ENCODE measurements at places on chromosomes 4 and X. TPM values are rescaled to one million over a fixed set of nuclear protein-coding genes. Genes with fewer than 3 reads are reported as not detected.

DNA sequence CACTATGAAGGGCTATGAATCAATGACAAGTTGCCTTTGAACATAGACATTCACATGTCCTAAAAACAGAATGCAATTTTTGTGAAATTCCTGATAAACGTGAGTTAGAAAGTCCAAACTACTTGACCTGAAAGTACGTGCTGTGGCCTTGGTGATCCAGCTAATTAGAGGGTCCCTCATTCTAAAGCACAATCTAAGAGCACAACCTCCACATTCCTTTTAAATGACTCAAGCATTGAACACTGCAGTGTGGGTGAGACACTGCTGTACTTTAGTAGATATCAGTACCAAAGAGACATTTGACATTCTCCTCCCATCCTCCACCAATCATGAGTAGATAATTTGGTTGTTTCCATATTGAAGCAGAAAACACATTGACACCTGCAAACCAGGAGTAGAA is 73.5 kb downstream of the FAM47B start:
- no peaks in the 10 kb centered on the region for H3K4me1 ChIP-seq
- H3K4me3 ChIP-seq = no peak overlapping the region
- DNase-seq = no peak
- H3K27ac ChIP-seq = no peak overlapping the region
- no peaks in the 10 kb centered on the region for H3K36me3 ChIP-seq

GRCh38 chr4:138728566-138728965 is 287.0 kb upstream of the NOCT start:
- H3K36me3 ChIP-seq = no peaks in the 10 kb centered on the region
- no peaks in the 10 kb centered on the region for H3K4me1 ChIP-seq

DNA sequence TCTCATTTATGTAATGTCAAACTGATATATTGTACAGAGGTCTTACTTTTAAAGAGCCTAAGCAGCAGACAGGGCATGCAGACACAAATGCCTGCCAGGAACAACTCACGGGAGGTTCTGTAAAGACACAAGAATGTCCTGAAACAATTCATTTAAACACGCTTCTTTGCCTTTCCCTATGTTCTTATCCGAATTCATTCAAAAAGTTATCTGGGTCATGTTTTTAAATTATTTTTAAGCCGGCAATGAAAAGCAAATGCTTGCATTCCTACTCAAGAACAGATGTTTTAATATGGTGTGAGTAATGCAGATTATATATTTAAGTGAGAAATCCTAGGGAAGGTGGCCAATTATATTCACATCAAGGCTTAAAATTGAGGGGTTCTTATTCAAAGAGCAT is 192.6 kb downstream of the PDGFC start:
- DNase-seq = no peak
- H3K27ac ChIP-seq = no peak overlapping the region
- H3K36me3 ChIP-seq = no peaks in the 10 kb centered on the region
- no peaks in the 10 kb centered on the region for H3K4me1 ChIP-seq
- no peaks in the 10 kb centered on the region for H3K27me3 ChIP-seq

Gene HMGN5
- total RNA-seq = 2.7 TPM

DNA sequence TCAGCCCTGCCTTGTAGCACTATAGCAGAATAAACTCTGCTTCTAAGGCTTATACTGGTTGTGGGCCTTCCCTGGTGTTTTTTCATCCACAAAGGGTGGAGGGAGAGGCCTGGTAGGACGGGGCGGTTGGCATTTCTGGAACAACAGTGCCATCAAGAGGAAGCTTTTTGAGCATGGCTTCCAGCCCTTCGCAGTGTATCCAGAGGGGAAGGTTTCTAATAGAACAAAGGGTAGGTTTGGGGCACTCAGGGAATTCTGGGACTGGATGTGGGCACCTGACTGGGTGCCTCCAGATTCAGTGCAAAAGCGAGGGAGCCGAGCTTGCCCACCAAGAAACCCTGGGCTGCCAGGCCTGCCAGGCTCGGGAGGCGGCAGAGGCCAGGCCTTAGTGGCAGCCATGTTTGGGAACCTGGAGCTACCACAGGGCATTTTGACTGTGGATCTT is 229.6 kb upstream of the AGTR2 start:
- no peaks in the 10 kb centered on the region for H3K4me1 ChIP-seq
- no peak overlapping the region for H3K4me3 ChIP-seq
- no peaks in the 10 kb centered on the region for H3K27me3 ChIP-seq
- no peak overlapping the region for H3K27ac ChIP-seq
- no peaks in the 10 kb centered on the region for H3K36me3 ChIP-seq

Gene ZFP42
- total RNA-seq = not detected

Data from CD4-positive, alpha-beta memory T cell (primary cell).